ENCODE measurements at places on chromosomes 12 and 14.
A peak's percentile ranks its signal among the peaks of the same experiment; 100 is the strongest.

- peak; percentile 63 for DNase-seq
Observed at GRCh38 chr12:123150744-123151456, at the start of gene PITPNM2. Gene PITPNM2 (minus strand): TSS chr12:123151090. CDS start chr12:123034590, 116,500 bp downstream.

DNA sequence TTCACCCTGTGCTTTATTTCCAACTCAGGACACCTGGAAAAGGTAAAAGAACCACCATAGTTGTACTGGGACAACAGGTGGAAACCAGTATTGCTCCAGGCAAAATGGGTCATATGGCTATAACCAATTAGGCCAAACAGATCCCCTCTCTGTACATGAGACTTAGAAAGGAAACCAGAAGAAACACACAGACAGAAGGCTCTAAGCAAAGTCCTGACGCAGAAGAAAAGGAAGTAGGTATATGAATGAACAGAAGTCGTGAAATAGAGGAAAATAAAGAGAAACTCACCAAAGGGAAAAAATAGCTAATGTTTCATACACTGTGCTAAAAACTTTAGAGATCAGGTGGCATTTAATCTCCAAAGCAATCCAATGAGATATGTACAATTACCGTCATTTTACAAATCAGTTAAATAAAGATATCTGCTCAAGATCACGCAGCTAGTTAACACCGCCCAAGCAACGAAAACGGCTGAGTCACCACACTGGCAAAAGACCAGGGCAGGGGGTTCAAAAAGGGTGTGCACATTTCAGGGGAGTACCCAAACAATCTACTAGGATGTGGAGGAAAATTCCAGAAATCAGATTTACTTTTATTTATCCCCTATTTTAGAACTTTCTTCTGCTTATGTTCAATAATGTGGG, 82.3 kb downstream of the ITPR2 start:
- no peak for DNase-seq

GRCh38 chr12:24109381-24110039, 160.0 kb upstream of the SOX5 start:
- no peak for DNase-seq

DNA sequence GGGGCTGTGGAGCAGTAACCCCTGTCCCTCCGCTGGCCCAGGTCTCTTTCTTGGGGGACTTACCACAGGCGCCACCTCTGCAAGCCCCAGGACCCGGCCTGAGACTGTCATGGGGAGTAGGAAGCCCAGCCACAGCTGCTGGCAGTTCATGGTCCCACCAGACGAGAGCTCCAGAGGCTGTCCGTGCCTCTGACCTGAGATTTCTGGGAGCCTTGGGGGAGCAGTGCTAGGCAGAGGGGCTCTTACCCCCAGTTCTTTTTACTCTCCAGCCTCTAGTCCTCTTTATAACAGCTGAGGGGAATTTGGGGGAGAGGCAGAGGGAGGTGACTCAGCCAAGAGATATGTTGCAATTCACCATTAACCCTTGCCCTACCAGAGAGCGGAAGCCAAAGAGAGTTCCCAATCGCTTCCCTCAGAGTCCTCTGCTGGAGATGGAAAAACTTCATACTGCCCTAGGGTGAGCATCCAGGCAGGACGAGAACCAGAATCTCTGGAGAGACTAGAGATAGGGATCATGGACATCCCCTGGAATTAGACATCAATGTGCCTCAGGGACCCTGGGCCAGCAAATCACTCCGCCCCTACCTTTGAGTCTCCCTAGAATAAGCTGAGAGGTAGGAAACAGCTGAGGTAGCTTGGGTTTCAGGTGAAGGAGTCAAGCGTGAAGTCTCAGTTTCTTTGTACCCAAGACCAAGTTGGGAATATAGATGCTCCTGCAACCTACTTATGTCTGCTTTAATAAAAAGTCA, at the start of gene MMP19:
TSS of gene MMP19 (minus strand) at position 256 of the 749 bp plus-strand sequence. CDS start at position 150, 106 bp downstream.
- DNase-seq: no peak

DNA sequence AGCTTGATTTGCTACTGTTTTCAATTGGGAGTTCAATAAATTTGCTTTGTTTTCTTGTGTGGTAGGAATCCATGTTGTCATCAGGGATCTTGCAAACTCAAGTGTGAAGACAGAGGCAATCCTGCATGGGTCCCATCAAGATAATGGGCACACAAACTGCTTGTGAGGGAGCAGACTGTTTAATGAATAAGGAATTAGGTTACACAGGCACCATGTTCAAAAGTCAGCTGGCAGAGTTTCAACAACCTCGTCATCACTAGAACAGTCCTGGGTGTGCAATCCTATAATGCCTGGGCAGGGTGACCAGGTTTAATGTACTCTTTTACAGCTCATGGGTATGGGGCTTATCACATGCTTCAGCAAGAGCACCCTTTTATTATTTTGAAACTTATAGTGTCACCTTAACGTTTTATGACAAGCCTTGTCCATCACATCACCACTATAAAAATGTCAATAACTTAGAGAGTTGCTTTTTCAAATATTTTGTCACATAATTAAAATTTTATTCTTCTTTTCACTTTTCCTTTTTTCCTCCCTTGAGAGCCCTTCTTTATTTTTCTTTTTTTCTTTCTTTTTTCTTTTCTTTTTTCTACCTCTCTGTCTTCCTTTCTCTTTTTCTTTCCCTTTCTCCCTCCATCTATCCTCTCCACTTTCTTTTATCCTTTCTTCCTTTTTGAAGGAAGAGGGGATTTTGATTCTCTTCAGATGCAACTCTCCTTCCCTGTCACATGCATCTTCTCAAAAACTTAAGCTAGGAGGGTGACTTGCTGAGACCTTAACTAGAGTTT, 252.2 kb upstream of the ATP2B1 start:
- DNase-seq: no peak
